CD4-positive, alpha-beta T cell treated with Interleukin-6 for 4 hours (primary cell): ENCODE measurements at places on chromosomes 7 and 10.

DNA sequence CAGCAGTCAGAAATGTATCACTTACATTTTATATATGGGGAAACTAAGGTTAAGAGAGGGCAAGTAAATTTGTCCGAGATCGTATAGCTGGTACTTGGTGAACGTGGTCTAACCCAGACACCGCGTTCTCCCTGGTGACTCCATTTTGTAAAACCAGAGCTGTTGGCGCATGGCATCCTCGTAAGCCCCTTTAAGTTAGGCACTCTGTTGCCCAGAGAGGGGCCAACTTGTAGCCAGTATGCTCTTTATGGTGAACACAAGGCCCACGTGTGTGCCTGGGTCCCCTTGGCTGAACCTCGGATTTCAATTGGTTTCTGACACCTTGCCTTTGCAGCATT, 39.7 kb upstream of the ZNF518A start:
- DNase-seq = no peak

DNA sequence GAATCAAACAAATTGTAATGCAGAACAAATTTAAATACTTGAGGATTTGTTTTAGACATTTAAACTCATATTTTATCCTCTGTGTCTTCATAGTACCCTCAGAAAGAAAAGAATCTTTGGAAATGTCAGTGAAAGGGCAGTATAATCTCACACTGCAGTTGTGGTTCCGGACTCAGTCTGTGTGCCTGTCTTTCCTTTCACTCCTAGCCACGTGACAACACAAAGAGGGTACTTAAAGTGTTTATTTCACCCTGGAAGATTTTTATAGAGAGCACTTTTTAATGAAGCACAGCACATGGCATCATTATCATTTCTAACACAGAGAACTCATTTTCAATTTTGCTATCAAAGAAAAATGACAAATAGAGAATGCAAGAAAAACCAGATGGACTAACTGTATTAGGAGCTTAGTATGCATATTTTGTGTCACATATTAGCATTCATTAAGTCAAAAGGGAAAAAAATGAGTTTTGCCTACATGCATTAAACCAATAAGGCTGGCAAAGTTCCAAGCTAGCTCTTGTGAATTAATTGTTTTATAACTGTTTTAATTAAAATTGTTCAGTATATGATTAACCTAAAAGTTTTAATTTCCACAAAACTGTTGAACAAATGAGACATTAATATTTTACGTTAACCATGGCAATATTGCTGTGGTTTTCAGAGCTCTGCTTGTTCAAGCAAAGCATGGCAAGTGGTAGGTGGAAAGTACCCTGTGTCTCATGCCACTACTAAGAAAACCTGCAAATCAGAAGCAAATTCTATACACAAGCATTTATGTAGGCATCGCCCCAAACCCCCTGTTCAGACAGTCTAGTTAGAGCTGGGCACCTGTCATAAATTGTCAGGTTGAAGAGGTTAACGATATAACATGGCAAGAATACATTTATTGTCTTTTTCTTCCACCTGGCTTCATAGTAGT, 65.9 kb downstream of the AUTS2 start:
- no peak for DNase-seq

GRCh38 chr10:118370499-118370898, 28.4 kb upstream of the FAM204A start:
- no peak for DNase-seq

GRCh38 chr10:128738386-128738915, 612.2 kb upstream of the MKI67 start:
- no peak for DNase-seq

GRCh38 chr7:11727864-11728263, 104.1 kb downstream of the THSD7A start:
- no peak for DNase-seq

DNA sequence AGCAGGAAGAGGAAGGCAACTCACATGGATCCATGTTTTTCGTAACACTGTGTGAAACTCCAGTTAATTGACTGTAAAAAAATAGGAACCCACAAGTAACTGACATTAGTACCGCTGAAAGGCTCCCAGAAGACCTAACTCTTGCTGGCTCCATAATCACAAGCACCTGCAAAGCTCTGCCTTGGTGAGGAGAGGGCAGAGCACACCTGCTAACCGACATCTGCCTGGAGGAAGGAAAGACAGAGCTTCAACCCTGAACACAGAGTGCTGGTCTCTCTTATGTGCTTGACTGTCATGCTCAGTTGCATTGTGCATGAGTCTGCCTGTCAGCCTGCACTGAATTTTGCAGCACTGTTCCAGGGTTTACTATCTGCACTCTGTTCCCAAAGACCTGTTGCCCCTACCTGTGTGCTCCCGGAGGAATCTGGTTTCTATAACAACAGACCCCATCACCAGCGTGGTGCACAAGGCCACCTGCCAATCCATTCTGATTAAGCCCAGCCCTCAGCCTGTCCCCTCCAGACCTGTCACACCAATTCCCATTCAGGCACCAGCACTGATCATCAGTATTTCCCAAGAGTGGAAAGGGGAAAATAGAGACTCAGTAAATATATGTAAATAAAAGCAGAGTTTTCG, 63.1 kb upstream of the ANKRD1 start:
- no peak for DNase-seq

DNA sequence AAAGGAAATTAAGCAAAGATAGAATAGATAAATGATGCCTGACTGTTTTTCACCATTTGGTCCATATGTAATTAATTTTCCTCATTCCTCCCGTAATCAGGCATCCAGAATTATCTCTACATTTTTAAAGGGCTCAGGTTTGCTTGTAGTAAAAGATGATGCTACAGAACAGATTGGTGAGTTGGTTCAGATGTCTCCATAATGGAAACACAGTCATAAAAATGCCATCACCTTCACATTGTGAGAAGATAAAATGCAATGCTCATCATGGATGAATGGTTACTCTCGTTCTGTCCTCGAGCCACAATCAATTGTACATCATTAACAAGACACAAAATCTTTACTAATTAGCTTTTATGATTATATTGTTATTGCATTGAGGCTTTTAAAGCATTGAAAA, 64.9 kb upstream of the CELF2 start:
- no peak for DNase-seq

GRCh38 chr10:117830787-117831212, 215.9 kb downstream of the RAB11FIP2 start:
- peak; percentile 43 for DNase-seq

DNA sequence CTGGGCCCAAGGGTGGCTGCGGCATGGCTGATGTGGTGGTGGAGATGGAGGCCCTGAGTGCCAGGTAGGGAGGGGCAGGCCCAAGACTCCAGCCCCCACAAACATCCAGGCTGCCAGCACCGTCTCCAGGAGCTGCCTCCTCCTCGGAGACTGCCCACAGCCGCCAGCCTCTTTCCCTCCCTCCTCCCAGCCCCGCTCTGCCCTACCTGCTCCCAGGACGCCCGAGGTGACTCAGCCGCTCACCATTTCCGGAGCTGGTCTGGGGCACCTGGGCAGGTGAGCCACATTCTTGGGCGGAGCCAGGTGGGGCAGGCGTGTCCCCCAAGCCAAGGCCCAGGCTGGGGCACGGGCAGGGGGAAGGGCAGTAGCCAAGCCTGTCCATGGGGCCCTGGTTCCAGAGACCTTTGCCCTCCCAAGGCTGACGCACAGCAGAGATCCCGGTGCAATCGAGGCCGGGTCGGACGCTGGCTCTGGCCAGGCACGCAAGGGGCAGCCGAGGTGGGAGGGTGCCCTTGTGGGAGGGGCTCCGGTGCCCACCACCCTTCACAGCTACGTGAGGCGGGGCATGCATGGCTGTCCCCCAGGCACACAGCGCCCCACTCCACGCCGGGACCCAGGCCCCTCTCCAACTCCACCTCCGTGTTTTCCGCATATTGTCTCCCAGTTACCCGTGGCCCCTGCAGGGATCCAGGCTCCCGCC, 8.8 kb downstream of the ADAP1 start:
- DNase-seq = no peak

GRCh38 chr7:33623267-33623666, 282.1 kb upstream of the BMPER start:
- DNase-seq = no peak

- no peak for DNase-seq
Measured at GRCh38 chr7:92631067-92631849, 41.1 kb upstream of the FAM133B start.
